ENCODE measurements at places on chromosomes 6 and 20.

DNA sequence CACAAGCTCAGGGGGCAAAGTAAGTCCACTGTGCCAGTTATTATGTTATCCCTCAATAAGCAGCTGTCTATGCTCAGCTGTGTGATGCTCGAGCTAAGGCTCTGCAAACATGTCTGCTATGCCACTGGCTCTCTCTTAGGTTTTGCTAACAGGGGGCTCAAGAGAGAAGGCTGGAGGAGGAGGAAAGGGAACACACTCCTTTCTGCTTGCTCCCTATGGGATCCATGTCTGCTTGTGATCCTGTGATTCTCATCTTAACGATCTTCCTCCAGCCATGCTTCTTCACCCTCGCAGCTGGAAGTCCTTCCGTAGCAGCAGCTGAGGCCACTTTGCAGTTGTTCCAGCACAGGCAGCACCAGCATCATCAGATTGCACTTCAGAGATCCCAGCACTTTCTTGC lies 37.0 kb upstream of the IGF2R start:
- no peak overlapping the region for H3K4me3 ChIP-seq
- H3K4me1 ChIP-seq = peaks cover 18% of the 10 kb centered on the region
- no peaks in the 10 kb centered on the region for H3K27me3 ChIP-seq
- H3K27ac ChIP-seq = no peak overlapping the region
- H3K36me3 ChIP-seq = no peaks in the 10 kb centered on the region
- no peak for DNase-seq

DNA sequence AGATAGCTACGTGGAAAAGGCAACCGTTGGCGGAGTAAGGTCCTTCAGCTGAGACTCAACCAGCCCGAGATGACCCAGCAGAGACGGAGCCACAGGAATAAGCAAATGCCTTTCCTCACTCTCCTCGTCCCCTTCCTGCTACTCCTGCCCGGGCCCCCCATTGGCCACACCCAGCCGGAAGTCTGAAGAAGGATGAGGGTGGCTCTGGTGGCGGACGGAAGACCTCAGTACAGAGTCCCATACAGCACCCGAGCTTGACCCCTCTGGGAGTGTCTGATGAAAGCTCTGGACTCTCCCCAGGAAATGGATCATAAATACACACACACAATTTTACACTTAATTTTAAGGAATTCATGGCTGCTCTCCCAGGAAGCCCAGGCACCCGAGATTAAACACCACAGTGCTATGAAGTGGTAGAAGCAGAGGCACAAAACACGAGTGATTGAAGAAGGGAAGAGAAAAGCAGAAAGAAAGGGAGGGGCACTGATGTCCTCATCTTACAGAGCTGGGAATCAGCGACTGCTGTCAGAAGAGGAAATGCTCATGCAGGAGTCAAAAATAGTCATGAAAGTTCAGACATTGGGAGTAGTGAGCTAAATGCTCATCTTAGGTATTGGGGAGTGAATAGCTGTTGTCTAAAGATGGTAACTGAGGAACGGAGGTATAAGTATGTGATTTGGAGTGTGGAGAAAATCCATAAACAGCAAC lies 125.6 kb downstream of the BANF2 start:
- H3K27me3 ChIP-seq = no peaks in the 10 kb centered on the region
- no peaks in the 10 kb centered on the region for H3K4me1 ChIP-seq
- no peak overlapping the region for H3K4me3 ChIP-seq
- H3K36me3 ChIP-seq = no peaks in the 10 kb centered on the region

GRCh38 chr20:57810511-57811373 lies 100.9 kb upstream of the PMEPA1 start:
- H3K36me3 ChIP-seq = no peaks in the 10 kb centered on the region
- H3K27me3 ChIP-seq = no peaks in the 10 kb centered on the region
- no peak overlapping the region for H3K27ac ChIP-seq
- DNase-seq = no peak
- H3K4me1 ChIP-seq = no peaks in the 10 kb centered on the region
- H3K4me3 ChIP-seq = no peak overlapping the region

GRCh38 chr20:23248461-23248882 lies 102.1 kb upstream of the NXT1 start:
- no peak overlapping the region for H3K4me3 ChIP-seq
- peaks cover 11% of the 10 kb centered on the region for H3K4me1 ChIP-seq
- DNase-seq = no peak

DNA sequence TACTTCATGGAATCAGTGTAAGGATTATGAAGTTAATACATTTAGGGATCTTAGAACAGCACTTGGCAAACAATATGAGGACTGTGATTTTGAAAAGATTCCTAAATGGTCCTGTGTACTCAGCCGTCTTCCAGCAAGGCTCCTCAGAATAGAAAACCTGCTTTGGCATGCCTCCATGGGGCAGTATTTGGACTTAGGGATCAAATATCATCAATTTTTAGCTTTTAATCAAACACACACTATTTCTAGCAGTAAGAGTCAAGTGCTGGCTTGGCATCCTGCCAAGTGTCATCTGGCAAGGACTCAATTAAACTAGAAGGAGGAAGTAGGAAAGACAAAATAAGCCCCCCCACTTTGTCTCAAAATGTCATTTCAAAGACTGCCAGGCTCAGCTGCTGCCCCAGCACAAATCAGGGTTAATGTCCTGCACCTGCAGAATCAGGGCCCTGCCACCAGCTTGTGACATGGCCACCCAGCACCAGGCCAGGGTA lies 40.8 kb downstream of the IYD start:
- peaks cover 12% of the 10 kb centered on the region for H3K4me1 ChIP-seq
- H3K36me3 ChIP-seq = no peaks in the 10 kb centered on the region
- no peak for DNase-seq
- no peak overlapping the region for H3K4me3 ChIP-seq

GRCh38 chr6:119267126-119267905 lies 82.2 kb downstream of the MAN1A1 start:
- DNase-seq = no peak
- no peak overlapping the region for H3K4me3 ChIP-seq
- no peaks in the 10 kb centered on the region for H3K27me3 ChIP-seq
- H3K4me1 ChIP-seq = no peaks in the 10 kb centered on the region
- H3K36me3 ChIP-seq = no peaks in the 10 kb centered on the region

DNA sequence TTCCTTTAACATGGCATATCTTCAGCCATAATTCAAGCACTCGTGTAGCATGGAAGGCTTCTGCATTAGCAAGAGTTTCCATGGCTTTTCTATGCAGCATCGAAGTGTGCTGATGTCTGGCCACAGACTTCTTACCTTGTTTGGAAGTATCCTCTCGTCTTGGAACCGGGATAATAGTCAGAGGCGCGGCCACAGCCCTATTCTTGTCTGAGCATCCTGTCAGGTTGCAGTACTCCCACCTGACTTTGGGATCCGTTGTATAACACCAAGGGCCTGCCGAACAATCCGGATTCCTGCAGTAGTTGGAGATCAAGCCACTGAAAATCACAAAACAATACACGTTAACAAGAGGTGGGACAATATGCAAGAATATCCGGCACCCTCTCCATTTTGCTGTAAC lies 138.9 kb downstream of the SLC22A3 start:
- H3K36me3 ChIP-seq = no peaks in the 10 kb centered on the region
- no peak overlapping the region for H3K4me3 ChIP-seq
- no peaks in the 10 kb centered on the region for H3K27me3 ChIP-seq

GRCh38 chr6:28357036-28357435 lies 7.3 kb downstream of the ZKSCAN3 start:
- peaks cover 18% of the 10 kb centered on the region for H3K4me1 ChIP-seq
- H3K27me3 ChIP-seq = no peaks in the 10 kb centered on the region
- no peak overlapping the region for H3K4me3 ChIP-seq
- DNase-seq = no peak
- H3K36me3 ChIP-seq = peaks cover 11% of the 10 kb centered on the region

DNA sequence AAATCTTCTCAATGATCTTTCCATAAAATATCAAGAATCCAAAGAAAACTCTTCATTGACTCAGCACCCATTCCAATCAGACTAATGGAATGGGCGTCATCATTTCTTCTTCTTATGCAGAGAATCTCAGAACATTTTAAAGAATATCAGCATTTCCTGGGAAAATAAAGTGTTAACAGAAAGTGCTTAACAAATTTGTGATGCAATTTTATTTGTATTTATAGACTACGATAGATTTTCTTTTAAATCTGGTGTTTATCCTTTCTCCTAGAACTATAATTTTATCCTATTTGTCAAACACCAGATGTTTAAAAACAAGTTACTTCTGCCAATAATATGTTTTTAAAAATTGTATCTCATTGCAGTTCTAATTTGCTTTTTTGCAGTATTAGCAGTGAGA lies 330.7 kb downstream of the COL12A1 start:
- H3K4me1 ChIP-seq = peaks cover 4% of the 10 kb centered on the region
- no peak for DNase-seq
- H3K27me3 ChIP-seq = no peaks in the 10 kb centered on the region
- H3K4me3 ChIP-seq = no peak overlapping the region
- H3K27ac ChIP-seq = no peak overlapping the region

DNA sequence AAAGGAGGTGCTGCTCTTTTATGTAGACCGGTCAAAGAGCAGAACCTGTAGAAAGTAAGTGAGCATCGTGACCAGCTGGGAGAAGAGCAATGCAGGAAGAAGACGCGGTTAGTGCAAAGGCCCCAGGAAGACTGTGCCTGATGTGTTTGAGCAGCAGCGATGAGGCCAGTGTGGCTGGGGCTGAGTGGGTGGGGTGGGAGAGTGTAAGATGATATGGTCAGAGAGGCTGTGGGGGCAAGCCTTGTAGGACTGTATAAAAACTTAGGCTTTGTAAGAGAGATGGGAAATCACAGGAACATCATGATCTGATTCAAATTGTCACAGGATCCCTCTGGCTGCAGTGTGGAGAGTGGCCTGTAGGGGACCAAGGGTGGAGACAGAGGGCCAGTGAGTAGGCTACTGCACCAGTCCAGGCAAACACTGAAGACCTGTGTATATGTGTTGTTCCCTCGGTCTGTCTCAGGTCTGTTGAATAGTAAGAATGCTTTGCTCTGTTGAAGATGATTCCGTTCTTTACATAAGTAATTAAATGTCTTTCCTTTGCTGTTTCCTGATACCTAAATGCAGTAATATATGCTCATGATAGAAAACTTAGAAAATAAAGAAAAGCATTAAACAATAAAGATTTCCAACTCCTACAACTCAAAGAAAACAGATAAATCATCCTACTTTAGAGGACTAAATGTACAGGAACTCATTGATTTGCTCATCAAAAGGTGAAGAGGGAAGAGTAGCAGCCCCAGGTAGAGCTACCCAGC lies 23.6 kb upstream of the WFDC2 start:
- DNase-seq = no peak
- no peaks in the 10 kb centered on the region for H3K27me3 ChIP-seq
- peaks cover 2% of the 10 kb centered on the region for H3K4me1 ChIP-seq
- no peak overlapping the region for H3K27ac ChIP-seq

- no peaks in the 10 kb centered on the region for H3K27me3 ChIP-seq
- H3K4me1 ChIP-seq = no peaks in the 10 kb centered on the region
- H3K36me3 ChIP-seq = peaks cover 8% of the 10 kb centered on the region
- H3K4me3 ChIP-seq = no peak overlapping the region
These were observed 377.6 kb downstream of the ESR1 start for GRCh38 chr6:152184917-152185574.

- no peaks in the 10 kb centered on the region for H3K4me1 ChIP-seq
- no peak overlapping the region for H3K4me3 ChIP-seq
- no peak for DNase-seq
- H3K27ac ChIP-seq = no peak overlapping the region
These were observed 170.3 kb upstream of the AHI1 start for GRCh38 chr6:135667691-135668455.

DNA sequence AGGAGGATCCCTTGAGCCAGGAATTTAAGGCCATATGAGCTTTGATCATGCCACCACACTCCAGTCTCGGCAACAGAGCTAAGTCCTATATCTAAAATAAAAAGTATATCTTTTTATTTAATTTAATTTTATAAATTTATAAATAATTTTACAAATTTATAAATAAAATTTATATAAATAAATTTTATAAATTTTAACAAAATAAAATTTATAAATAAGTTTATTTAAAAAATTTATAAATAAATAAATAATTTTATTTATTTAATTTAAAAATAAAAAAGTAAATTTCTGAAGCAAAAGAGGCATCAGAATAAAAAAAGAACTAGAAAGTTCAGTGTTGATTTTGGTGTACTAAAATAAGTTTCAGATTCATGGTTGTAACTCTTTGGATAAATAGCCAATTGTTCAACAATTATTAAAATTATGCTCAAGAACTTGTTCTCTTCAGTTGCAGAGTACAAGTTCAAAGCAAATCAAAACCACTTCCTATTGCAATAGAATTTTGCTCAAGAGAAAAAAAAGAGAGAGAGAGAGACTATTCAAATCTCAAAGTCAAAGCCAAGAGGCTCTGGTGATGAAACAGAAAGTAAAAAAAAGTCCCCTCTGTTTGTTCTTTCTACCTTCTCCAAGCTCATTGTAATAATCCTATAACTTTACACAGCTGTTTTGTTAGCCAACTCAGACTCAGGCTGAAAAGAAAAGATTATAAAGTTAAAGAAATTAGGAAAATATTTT lies 547.5 kb upstream of the ADGRB3 start:
- no peaks in the 10 kb centered on the region for H3K27me3 ChIP-seq
- no peak for DNase-seq
- H3K36me3 ChIP-seq = no peaks in the 10 kb centered on the region
- H3K27ac ChIP-seq = no peak overlapping the region
- peak overlapping the region; percentile 18 for H3K4me3 ChIP-seq

DNA sequence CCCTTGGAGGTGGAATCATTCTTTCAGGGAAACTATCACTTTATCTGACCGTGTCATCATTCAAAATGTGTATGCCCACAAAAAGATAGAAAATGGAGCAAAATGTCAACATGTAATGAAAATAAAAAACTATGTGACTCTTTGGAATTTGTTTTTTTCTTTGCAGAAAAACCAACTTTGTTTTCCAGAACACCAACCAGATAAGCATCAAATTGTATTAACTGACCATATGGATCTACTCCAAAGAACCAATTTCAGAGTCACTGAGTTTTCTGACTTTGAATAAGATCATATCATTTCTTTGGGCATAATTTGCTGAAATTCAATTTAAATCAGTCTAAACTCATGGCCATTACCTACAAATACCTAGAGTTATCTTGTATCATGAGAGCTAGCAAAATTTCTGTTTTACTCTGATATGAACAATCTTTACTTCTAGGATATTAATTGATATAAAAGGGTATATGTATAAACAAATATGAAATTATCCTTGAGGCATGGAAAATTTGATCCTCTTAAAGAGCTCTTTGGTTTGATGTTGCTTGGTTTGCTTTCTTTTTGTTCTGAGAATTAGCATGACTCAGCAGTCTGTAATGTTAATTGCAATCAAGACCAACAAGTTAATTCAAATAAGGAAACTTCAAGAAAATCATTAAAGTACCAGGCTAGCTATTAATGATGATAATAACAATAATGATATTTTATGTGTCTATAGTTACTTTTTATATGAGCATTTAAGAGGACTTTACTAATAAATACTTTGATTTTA lies 444.4 kb upstream of the MARCKS start:
- H3K36me3 ChIP-seq = no peaks in the 10 kb centered on the region
- DNase-seq = no peak
- H3K4me1 ChIP-seq = no peaks in the 10 kb centered on the region

DNA sequence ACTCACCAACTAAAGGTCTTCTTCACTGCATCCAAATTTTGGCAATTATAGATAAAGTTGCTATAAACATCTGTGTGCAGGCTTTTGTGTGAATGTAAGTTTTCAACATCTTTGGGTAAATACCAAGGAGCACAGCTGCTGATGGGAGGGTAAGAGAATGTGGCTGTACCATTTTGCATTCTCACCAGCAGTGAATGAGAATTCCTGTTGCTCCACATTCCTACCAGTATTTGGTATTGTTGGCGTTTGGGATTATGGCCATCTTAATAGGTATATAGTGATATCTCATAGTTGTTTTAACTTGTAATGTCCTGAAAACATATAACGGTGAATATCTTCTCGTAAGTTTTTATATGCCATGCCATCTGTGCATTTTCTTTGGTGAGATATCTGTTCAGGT lies 69.3 kb downstream of the ILRUN start:
- no peaks in the 10 kb centered on the region for H3K27me3 ChIP-seq
- H3K4me3 ChIP-seq = no peak overlapping the region
- H3K27ac ChIP-seq = no peak overlapping the region
- no peak for DNase-seq
- H3K36me3 ChIP-seq = no peaks in the 10 kb centered on the region

Measured in thoracic aorta (tissue), 2 donors.